ENCODE measurements at places on chromosomes 2 and 18. TPM values are rescaled to one million over a fixed set of nuclear protein-coding genes. Genes with fewer than 3 reads are reported as not detected.

The SCN7A gene
- total RNA-seq = 263 TPM

The NT5DC4 gene
- not detected for total RNA-seq

The PDE1A gene
- 47.3 TPM for total RNA-seq

The EMILIN2 gene
- total RNA-seq = 70.8 TPM

The UGT1A9 gene
- total RNA-seq = not detected

The CYP27C1 gene
- total RNA-seq = 0.59 TPM

The AP1S3 gene
- total RNA-seq = 1.5 TPM

The AKAIN1 gene
- total RNA-seq = not detected

The STK39 gene
- total RNA-seq = 8.5 TPM

Data from tibial nerve (tissue), 4 donors.